ENCODE measurements at places on chromosomes 2 and 18. TPM values are rescaled to one million over a fixed set of nuclear protein-coding genes. Genes with fewer than 3 reads are reported as not detected.

GRCh38 chr18:45738660-45739059 is 14.7 kb downstream of the SLC14A1 start:
- H3K4me3 ChIP-seq: no peak overlapping the region
- H3K27ac ChIP-seq: no peak overlapping the region
- DNase-seq: no peak
- no peaks in the 10 kb centered on the region for H3K36me3 ChIP-seq

DNA sequence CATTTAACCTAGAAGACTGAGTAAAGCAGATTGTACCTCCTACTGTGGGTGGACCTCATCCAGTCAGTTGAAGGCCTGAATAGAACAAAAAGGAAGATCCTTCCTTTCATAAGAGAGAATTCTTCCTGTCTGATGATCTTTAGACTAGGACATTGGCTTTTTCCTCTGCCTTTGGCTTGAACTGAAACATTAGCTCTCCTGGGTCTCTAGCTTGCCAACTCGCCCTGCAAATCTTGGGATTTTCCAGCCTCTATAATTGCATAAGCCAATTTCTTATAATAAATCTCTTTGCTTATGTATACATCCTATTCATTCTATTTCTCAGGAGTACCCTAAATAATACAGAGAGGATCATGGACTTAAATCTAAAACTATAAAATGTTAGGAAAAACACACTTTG is 6.2 kb upstream of the KDSR start:
- no peak overlapping the region for H3K4me3 ChIP-seq
- H3K27ac ChIP-seq: no peak overlapping the region
- H3K4me1 ChIP-seq: peaks cover 16% of the 10 kb centered on the region

GRCh38 chr2:36663851-36664695 is 32.4 kb upstream of the VIT start:
- no peaks in the 10 kb centered on the region for H3K36me3 ChIP-seq
- no peak overlapping the region for H3K4me3 ChIP-seq
- H3K4me1 ChIP-seq: no peaks in the 10 kb centered on the region
- no peak for DNase-seq
- peaks cover 5% of the 10 kb centered on the region for H3K27me3 ChIP-seq

- H3K4me3 ChIP-seq: peak within 1 kb of the TSS; percentile 94
- peaks cover 43% of the 10 kb centered on the region for H3K4me1 ChIP-seq
- H3K27ac ChIP-seq: peak within 1 kb of the TSS; percentile 99
- H3K36me3 ChIP-seq: peaks cover 6% of the 10 kb centered on the region
- peaks cover 12% of the 10 kb centered on the region for H3K27me3 ChIP-seq
- no peak for DNase-seq
Measured at GRCh38 chr2:239400596-239401066, at the start of gene HDAC4. Gene HDAC4 (minus strand): TSS chr2:239401020. CDS start chr2:239352699, 48,321 bp downstream.

- H3K36me3 ChIP-seq: no peaks in the 10 kb centered on the region
- no peak for DNase-seq
- no peaks in the 10 kb centered on the region for H3K27me3 ChIP-seq
- H3K4me3 ChIP-seq: no peak overlapping the region
- no peaks in the 10 kb centered on the region for H3K4me1 ChIP-seq
Measured at GRCh38 chr18:37653618-37654017, 88.0 kb upstream of the CELF4 start.

- no peak for DNase-seq
- H3K4me3 ChIP-seq: no peak overlapping the region
- H3K27ac ChIP-seq: no peak overlapping the region
- no peaks in the 10 kb centered on the region for H3K36me3 ChIP-seq
- peaks cover 2% of the 10 kb centered on the region for H3K27me3 ChIP-seq
Measured at GRCh38 chr2:70690846-70691245, 77.2 kb downstream of the ADD2 start.

DNA sequence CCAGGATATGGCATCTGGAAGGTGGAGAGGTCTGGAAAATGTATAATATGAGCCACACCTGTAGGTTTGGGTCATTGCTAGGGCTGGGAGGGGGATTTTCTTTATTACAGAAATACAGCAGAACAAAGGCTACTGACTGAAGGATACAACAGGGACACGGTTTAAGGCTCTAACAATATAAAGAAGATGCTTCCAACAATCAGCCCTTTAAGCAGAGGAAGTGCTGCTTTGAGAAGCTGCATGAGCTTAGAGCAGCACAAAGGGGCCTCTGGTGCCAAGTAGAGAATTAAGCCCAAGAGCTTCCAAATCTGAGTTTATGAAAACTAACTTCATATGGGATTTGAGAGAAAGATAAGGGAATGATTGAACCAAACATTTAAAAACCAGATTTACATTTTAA is 174.5 kb upstream of the RMP24 start:
- no peaks in the 10 kb centered on the region for H3K4me1 ChIP-seq
- H3K4me3 ChIP-seq: no peak overlapping the region
- H3K27me3 ChIP-seq: peaks cover 10% of the 10 kb centered on the region
- no peak for DNase-seq
- H3K36me3 ChIP-seq: no peaks in the 10 kb centered on the region

- no peaks in the 10 kb centered on the region for H3K36me3 ChIP-seq
- peaks cover 81% of the 10 kb centered on the region for H3K27me3 ChIP-seq
- no peak overlapping the region for H3K4me3 ChIP-seq
- no peak for DNase-seq
Measured at GRCh38 chr2:176170602-176171305, 13.6 kb downstream of the HOXD3 start.

GRCh38 chr2:151258121-151258520 is 3.5 kb downstream of the RBM43 start:
- no peak overlapping the region for H3K27ac ChIP-seq
- H3K4me3 ChIP-seq: no peak overlapping the region

GRCh38 chr2:64524604-64525316 is 632 bp downstream of the AFTPH start:
- peak overlapping the region; percentile 99 for H3K4me3 ChIP-seq
- H3K36me3 ChIP-seq: peaks cover 22% of the 10 kb centered on the region
- H3K27ac ChIP-seq: peak overlapping the region; percentile 100
- DNase-seq: peak; percentile 6
- peaks cover 2% of the 10 kb centered on the region for H3K27me3 ChIP-seq

- H3K36me3 ChIP-seq: peaks cover 14% of the 10 kb centered on the region
- DNase-seq: no peak
- no peaks in the 10 kb centered on the region for H3K27me3 ChIP-seq
Measured at GRCh38 chr2:15334644-15335326, 226.3 kb downstream of the NBAS start.

The MPV17 gene
- 89.9 TPM for total RNA-seq

The GALNT14 gene
- 0.27 TPM for total RNA-seq

The VWC2L gene
- total RNA-seq: not detected

The SLC4A5 gene
- 0.71 TPM for total RNA-seq

The AGXT gene
- total RNA-seq: not detected

The SLC19A3 gene
- not detected for total RNA-seq

The GAREM1 gene
- not detected for total RNA-seq

The MARCO gene
- total RNA-seq: not detected

The RBM43 gene
- 1.9 TPM for total RNA-seq

The SNRNP27 gene
- total RNA-seq: 55.6 TPM

The NEURL3 gene
- total RNA-seq: 0.75 TPM
